Putamen (tissue), 1 donor: ENCODE measurements at places on chromosomes 13 and 19.

DNA sequence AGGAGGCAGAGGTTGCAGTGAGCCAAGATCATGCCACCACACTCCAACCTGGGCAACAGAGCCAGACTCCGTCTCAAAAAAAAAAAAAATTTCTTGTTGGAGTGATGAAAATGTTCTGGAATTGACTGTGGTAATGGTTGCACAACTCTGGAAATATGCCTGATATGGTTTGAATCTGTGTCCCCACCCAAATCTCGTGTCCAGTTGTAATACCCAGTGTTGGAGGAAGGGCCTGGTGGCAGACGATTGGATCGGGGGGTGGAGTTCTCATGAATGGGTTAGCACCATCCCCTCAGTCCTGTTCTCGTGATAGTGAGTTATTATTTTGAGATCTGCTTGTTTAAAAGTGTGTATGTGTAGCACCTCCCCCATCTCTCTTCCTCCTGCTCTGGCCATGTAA is 41.1 kb upstream of the MAP3K10 start:
- no peak for DNase-seq

DNA sequence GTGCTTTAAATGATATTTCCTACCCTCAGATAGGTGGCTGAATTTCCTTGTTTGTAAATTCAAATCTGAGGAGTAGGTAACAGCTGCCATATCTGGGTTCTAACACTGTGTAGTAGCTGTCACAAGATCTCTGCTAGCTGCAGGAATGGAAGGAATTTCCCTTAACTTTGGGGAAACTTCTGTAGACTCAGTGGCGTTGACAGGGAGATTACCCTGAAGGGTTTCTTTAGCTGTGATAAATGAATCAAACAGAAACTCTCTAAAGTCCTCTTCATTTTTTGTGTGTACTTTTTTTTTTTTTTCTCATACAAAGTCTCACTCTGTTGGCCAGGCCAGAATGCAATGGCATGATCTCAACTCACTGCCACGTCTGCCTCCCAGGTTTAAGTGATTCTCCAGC is 5.3 kb upstream of the EPSTI1 start:
- DNase-seq: no peak

- no peak for DNase-seq
Measured at GRCh38 chr19:3981736-3982681, 3.3 kb downstream of the EEF2 start.

GRCh38 chr13:51326777-51327176 is 12.7 kb upstream of the SERPINE3 start:
- DNase-seq: no peak

DNA sequence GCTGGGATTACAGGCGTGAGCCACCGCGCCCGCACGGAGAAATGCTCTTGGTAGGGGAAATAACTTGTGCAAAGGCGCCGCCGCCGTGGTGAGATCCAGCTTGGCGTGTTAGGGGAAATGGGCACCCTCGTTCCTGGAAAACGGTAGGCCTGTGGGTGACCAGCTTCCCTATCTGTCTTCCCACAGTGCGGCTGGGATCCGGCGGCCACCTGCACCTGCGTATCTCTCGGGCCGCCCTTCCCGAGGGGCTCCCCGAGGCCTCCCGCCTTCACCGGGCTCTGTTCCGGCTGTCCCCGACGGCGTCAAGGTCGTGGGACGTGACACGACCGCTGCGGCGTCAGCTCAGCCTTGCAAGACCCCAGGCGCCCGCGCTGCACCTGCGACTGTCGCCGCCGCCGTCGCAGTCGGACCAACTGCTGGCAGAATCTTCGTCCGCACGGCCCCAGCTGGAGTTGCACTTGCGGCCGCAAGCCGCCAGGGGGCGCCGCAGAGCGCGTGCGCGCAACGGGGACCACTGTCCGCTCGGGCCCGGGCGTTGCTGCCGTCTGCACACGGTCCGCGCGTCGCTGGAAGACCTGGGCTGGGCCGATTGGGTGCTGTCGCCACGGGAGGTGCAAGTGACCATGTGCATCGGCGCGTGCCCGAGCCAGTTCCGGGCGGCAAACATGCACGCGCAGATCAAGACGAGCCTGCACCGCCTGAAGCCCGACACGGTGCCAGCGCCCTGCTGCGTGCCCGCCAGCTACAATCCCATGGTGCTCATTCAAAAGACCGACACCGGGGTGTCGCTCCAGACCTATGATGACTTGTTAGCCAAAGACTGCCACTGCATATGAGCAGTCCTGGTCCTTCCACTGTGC is 2.4 kb downstream of the GDF15 start:
- DNase-seq: peak; percentile 44

GRCh38 chr19:30895946-30896345 is 453.3 kb downstream of the TSHZ3 start:
- DNase-seq: no peak

GRCh38 chr13:29771247-29771646 is 79.2 kb downstream of the UBL3 start:
- no peak for DNase-seq

DNA sequence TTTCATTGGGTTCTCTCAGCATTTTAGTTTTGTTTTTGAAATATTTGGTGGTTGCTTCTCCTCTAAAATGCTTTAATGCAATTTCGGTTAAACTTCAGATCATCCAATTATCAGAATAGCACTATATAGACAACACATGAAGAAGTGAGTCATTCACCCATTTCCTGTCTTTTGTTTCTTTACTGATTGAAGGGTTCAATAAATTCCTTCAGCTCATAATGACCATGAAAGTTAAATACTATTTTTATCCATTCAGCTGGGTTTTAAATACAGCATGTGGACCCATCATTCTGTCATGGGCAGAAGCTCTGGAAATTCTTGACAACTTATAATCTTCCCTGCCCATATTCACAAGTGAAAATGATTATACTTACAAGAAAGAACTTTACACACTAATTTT is 187.2 kb downstream of the ITGBL1 start:
- no peak for DNase-seq

- no peak for DNase-seq
Measured at GRCh38 chr13:113809934-113810333, 50.9 kb downstream of the TMEM255B start.

GRCh38 chr13:42116225-42116624 is 67.8 kb downstream of the DGKH start:
- DNase-seq: no peak

- no peak for DNase-seq
Measured at GRCh38 chr13:41459432-41460073, 2.2 kb downstream of the RGCC start.

DNA sequence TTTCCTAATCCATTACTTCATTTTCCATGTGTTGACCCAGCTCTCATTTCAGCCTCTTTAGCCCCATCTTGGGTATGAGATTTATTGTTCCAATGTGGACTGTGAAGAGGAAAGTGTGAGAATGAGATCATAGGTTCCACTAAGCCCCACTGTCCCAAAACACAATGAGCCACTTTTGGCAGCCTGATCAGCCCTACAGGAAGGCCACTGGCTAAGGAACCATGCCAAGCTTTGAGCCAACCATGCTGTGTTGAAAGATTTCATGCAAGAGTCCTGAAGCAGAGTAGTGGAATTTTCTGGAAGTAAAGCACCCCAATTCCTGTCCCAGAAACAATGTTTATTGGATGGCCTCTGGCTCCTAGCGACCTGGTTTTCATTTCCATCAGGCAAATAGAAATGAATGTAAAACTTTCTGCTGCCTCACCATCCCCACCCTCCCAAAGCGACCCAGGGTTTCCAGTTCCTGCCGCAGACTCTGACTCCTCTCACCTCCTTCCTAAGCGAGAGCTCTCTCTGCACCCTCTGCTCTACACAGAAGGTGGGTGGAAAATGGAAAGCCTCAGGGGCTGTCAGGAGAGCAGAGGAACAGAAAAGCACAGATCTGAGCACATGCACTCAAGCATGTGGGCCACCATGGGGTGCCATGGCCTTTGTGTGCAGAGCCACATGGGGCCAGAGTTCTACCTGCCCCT is 73.1 kb downstream of the KCTD12 start:
- DNase-seq: peak; percentile 27

- no peak for DNase-seq
Measured at GRCh38 chr13:101346161-101346560, 70.1 kb downstream of the NALCN start.

- DNase-seq: no peak
Measured at GRCh38 chr19:2252797-2253105, 3.5 kb downstream of the JSRP1 start.

DNA sequence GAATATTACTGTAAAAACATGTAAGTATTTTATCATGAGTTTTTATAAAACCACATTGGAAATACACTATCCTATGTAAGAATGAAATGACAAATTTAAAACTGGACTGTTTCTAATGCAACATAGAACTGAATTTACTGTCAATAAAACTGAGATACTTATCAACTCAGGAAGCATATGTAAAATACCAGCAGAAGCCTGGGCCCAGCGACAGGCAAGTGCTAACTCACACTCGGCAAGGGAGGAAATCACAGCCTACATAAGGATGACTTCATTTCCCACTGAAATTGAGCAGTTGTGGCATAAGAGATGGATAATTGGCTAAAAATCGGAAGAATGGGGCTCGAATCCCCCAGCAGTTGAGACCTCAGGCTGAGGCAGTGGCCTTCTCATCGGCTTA is 12.1 kb downstream of the PROZ start:
- no peak for DNase-seq

- no peak for DNase-seq
Measured at GRCh38 chr13:27395007-27395510, 29.4 kb upstream of the GTF3A start.

- no peak for DNase-seq
Measured at GRCh38 chr13:102003848-102004570, 397.8 kb downstream of the FGF14 start.

- peak; percentile 69 for DNase-seq
Measured at GRCh38 chr19:30373593-30373992, 1.4 kb downstream of the ZNF536 start.

GRCh38 chr13:51380269-51380668 is 40.8 kb downstream of the SERPINE3 start:
- no peak for DNase-seq

GRCh38 chr13:42577538-42577937 is 3.6 kb downstream of the TNFSF11 start:
- no peak for DNase-seq

GRCh38 chr19:5805462-5806132 is 730 bp downstream of the NRTN start:
- DNase-seq: no peak

- DNase-seq: no peak
Measured at GRCh38 chr13:112819816-112820215, 130.0 kb downstream of the ATP11A start.

- DNase-seq: no peak
Measured at GRCh38 chr13:73397496-73398305, 338.9 kb downstream of the KLF5 start.

DNA sequence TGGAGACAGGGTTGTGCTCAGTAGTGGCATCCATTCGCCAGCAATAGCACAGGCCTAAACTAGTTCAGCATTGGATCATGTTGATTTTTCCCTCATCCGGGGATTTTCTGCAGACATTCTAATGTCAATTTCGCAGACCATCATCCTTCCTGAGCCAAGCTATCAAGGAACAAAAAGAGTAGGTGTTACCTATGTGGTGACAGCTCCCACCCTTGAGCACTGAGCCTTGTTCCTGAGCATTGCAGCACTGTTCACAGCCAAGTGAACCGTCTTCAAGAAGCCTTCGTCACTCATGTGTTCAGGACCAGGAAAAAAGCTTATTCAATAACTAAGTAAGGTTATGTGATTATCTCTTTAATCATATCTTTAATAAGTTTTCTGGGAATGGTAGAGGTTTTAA is 576.2 kb downstream of the UQCRFS1 start:
- DNase-seq: peak; percentile 49

GRCh38 chr13:92224825-92225224 is 826.4 kb downstream of the GPC5 start:
- DNase-seq: no peak

- peak; percentile 7 for DNase-seq
Measured at GRCh38 chr13:100842136-100842535, 167.5 kb upstream of the TMTC4 start.

- no peak for DNase-seq
Measured at GRCh38 chr19:40612831-40613689, 11.9 kb downstream of the LTBP4 start.

- DNase-seq: no peak
Measured at GRCh38 chr13:28753946-28754345, 35.2 kb upstream of the SLC46A3 start.

GRCh38 chr13:73751290-73751689 is 382.9 kb downstream of the KLF12 start:
- DNase-seq: no peak

GRCh38 chr13:110346661-110347067 is 39.6 kb downstream of the COL4A2 start:
- DNase-seq: no peak

DNA sequence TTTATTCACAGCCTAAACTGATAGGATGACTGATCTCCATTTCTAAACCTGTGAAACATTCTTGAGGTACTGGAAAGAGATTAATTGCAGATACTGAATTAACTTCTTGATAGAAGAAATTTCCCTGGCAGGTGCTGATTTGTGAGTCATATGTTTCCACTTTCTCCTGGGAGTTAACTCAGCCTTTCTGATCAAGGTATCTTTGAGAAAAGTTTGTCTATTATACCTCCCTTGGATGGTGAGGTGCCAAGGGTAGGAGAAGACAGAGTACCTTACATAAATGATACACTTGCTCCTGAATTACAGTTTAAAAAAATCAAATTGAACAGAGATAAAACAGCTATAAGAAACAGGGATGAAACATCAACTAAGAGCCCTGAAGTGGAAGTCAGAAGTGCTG is 123.0 kb downstream of the RGCC start:
- peak; percentile 28 for DNase-seq

DNA sequence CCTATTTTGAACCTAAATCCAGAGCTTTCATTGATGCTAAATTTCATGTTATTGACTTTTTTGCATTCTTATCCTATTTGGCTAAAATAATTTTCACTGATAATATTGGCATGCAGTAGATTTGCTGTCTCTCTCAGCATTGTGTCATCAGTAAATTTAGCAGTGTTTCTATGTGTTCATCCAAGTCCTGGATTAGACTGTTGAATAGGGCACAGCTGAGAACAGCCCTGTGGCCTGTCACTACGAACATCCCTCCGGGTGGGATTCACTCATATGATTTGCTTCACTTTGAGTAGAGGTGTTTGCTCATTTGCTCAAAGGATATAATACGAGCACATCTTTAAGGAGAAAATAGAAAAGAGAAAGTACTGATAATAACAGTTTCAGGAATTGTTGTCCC is 101.5 kb downstream of the HSPH1 start:
- no peak for DNase-seq

- no peak for DNase-seq
Measured at GRCh38 chr13:89843621-89844020, 1503.9 kb upstream of the MIR17HG start.

GRCh38 chr19:48629297-48629598 is 7.9 kb downstream of the DBP start:
- no peak for DNase-seq

- no peak for DNase-seq
Measured at GRCh38 chr13:112331675-112332074, 44.5 kb upstream of the SPACA7 start.

DNA sequence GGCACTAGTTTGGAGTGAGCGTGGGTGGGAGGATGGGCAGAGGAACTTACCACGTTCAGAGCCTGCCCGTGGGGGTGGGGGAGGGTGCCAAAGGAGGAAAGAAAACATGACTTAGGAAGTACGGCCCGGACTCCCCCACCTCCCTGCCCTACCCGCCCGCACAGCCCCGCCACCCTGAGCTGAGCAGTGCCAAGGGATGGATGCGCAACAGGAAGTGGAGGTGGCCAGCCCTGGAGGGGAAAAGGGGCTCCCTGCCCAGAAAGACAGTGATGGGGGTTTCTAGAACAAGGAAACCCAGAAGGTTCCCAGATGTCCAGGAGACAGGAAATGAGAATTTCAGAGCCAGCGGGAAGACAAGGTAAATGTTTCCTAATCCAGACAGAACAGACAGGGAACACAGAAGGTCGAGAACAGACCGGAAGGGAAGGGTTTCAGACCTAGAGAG is 6.3 kb downstream of the TEAD2 start:
- no peak for DNase-seq
